ENCODE measurements at places on chromosomes 5 and 9. TPM values are rescaled to one million over a fixed set of nuclear protein-coding genes. Genes with fewer than 3 reads are reported as not detected.

The HTR1A gene
- total RNA-seq = not detected

The PLPP7 gene
- total RNA-seq = 2.6 TPM

The KIAA0825 gene
- 3.2 TPM for total RNA-seq

The MOCS2 gene
- total RNA-seq = 32.0 TPM

The C5orf34 gene
- total RNA-seq = 1.1 TPM

The C9orf152 gene
- not detected for total RNA-seq

The EDIL3 gene
- total RNA-seq = 41.7 TPM

The SLC6A19 gene
- not detected for total RNA-seq

- no peak for DNase-seq
Measured at GRCh38 chr5:66344544-66344943, 200.4 kb downstream of the SREK1 start.

DNA sequence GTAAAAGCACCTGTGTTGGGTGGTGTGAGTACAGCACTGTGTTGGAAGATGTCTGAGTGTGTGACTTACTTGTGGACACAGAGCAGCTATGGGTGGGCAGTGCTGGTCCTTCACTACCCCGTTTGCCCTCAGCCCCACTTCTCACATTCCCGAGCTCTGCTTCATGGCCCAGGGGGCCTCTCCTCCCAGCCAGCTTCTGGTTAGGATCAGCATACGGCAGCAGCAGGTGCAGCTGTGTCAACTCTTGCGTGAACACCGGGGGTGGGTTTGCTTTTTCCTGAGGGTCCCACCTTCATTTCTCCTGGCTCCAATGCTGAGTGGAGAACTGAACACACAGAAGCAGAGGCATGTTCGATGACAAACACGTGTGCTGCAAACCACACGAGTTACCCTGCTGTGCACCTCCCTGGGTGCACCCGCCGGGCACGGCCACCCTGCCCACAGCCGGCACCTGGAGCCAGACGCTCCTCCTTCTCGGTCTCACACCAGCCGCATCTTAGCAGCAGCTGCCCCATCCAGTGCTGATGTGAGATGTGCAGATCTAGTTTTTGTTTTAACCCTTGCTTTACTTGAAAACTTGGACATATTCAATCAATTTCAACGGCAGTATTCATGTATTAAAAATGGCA lies 14.9 kb upstream of the SLC6A3 start:
- DNase-seq = no peak

GRCh38 chr5:151104795-151105194 lies 24.0 kb upstream of the TNIP1 start:
- DNase-seq = no peak

DNA sequence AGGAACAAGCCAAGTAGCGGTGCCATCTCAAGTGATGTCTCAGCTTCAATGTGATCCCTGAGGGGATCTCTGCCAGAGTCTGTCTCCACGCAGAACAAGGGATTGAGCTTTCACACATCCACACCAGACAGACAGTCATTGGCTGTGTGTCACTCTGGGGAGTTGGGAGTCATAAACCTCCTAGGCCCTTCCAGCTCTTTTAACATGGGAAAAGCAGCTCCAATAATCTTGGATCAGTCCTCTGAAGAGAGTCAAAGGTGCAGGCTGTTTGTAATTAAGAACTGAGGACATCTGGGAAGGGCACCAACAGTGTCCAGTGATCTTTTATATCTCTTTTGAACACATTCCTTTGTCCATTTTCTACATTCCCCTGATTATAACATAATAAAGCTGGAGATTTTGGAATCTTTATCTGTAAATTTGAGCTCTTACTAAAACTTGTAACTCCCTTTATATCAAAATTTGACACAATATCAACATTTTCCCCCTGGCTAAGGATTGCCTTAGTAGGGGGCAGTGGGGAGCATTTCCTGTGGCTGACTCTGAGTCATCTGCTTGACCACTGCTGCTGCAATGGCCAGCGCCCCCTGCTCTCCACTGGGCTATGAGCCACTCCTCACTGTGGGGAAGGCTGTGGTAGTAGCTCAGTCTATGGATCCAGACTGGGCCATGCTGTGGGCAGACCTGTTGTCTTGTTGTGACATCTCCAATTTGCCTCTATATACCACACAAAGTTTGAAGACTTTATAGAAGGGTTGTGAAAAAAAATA lies 284.4 kb downstream of the OSTF1 start:
- DNase-seq = no peak

- DNase-seq = peak; percentile 69
Measured at GRCh38 chr9:107504585-107505455, 15.3 kb upstream of the KLF4 start.

DNA sequence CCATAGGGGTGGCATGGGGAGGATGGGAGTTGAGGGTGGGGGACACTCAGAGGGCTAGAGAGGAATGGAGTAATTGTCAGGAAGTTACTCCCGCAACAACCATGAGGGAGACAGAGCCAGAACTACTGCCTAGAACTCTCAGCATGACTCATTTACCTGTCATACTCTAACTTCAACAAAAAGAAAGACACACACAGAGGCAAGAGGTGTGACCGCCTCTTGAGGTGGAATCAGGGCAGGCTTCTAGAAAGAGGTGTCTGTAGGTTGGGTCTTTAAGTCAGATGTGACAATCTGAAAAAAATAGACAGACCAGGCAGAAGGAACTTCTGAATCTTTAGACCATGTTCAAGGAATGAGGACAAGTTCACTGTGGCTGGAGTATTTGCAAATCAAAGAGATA lies 73.4 kb downstream of the GABBR2 start:
- peak; percentile 35 for DNase-seq

DNA sequence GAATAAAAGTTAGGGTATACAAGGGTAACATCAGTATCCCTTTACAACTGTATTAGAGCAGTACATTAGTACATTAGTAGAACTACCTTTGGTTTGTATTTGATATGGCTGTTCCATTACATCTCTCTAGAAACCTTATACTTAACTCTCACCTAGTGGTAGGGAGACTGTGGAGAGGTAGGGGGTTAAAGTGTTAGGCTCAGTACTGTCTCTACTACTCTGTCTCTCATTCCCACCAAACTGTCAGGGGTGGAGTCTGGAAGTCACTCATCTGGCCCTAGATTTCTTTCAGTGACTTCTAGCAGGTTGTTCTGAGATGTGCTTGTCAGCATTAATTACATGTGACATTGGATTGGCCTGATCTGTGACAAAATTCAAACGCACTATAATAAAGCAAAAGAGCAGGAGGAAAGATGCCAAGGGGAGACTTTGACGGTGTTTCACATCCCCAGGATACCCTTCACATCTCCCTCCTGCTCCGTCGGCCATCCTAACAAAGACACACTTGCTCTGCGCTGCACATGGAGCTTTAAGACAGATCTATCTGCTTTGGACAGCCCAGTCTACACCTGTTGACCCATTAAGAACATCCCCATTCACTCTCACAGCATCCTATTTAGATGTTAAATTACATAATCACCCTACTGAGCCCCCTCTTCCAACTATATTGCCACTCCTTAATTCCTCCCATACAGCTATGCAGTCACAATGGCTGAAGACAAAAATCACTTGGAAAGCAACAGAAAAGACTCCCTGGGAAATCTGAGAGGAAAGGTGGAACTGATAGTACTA lies 1043.0 kb upstream of the DMAC1 start:
- DNase-seq = no peak

- no peak for DNase-seq
Measured at GRCh38 chr5:80212171-80212667, 43.6 kb downstream of the SERINC5 start.

- no peak for DNase-seq
Measured at GRCh38 chr5:91277840-91278239, 105.3 kb downstream of the ARRDC3 start.

GRCh38 chr5:10111571-10111970 lies 138.1 kb downstream of the ATPSCKMT start:
- DNase-seq = no peak

DNA sequence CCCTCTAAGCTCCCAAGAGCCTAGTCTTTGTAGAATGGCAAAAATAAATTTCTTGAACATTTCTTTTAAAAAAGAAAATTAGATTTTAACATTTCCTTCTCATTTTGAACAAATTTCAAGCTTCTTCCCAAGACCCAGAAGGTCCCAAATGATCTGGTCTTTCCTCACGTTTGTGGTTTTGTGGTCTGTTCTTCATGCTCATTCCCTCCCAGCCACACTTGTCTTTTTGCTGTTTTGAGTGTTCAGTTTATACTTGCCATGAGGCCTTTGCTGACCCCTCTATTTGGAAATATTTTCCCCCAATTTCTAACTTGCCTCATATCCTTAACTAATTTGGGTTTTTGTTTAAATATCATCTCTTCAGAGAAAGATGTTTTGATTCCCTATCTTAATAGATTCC lies 133.4 kb upstream of the PAPPA start:
- DNase-seq = no peak

- DNase-seq = no peak
Measured at GRCh38 chr5:125180231-125180829, 433.9 kb upstream of the ZNF608 start.

GRCh38 chr5:179986328-179986727 lies 78.6 kb upstream of the TBC1D9B start:
- no peak for DNase-seq
